ENCODE measurements at places on chromosomes 5 and 9.

GRCh38 chr5:133246376-133247150 is 194.8 kb downstream of the HSPA4 start:
- DNase-seq = no peak

DNA sequence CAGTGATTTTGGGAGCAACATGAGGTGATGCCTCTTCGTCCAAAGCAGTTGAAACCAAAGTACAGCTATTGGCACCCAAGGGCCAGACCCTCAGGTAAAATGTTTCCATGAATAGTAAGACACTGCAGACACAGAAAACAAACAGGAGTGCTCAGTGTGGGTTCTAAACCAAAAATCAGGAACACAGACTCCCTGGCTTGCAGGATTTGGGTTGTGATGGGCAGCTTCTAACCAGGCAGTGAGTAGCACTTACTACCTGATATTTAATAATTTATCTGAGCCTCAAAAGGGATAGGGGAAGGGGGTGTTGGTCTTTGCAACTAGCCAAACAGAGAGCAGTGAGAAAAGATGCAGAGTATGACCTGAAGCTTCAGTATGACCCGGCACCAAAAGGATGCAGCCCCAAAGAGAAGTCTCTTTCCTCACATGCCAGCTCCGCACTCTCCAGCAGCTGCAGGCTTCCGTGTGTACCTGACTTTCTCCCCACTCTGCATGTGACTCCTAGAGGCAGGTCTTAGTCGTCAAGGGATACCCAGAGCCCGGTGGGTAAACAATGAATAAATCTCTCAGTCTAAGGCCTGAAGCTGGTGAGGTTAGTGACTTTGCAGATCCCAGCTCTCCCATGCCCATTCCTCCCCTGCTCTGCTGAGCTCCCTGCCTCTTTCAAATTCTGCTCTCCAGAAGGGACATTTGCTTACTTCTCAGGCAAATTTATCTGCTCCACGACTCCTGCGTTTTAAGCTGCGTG is 105.4 kb upstream of the SPOCK1 start:
- DNase-seq = no peak

DNA sequence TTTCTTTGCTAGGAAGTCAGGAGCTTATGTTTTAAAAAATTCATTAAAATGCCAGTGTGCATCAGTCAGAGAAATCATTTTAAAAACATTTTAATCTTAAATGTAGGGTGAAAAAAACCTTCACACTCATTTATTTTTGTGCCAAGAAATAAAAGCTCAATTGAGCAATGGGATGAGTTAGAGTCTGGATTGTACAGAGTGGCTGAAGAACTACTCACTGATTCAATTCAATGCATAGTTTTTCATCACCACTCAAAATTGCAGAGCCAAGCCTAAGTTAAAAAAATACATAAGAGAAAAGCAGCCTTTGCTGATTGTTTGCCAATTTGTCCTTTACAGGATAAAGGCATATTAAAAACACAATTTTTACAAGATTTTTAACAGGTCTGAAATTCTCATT is 168.2 kb upstream of the DMRTA1 start:
- DNase-seq = no peak

- no peak for DNase-seq
Measured at GRCh38 chr5:77024490-77024889, 5.7 kb upstream of the AGGF1 start.

GRCh38 chr5:377326-377981 is 55.9 kb downstream of the AHRR start:
- no peak for DNase-seq

- no peak for DNase-seq
Measured at GRCh38 chr5:65320250-65320649, 161.5 kb downstream of the ADAMTS6 start.

DNA sequence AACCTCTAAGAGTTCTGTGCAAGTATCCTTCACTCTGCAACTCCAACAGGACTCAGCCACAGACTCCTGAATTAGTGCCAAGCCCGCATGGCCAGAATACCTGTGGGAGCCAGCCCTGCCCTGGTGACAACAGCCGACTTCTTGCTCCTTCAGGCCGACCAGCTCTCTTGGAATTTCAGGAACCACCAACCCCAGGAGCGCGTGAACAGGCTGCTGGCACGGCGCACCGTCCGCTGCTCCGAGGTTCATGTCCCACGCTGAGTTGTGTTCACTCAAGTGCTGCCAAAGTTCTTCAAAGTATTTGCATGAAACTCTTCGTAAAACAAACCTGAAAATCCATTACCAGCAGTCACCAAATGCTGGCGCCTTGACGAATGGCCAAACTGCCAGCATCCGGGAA is 232.8 kb downstream of the NR2F1-AS1 start:
- no peak for DNase-seq

- no peak for DNase-seq
Measured at GRCh38 chr9:77643871-77644270, 4.3 kb downstream of the GNA14 start.

- no peak for DNase-seq
Measured at GRCh38 chr5:75192804-75193203, 43.9 kb downstream of the ANKRD31 start.

Data from naive thymus-derived CD8-positive, alpha-beta T cell (primary cell).